A673 (cell line): ENCODE measurements at places on chromosomes 3 and 15.
A peak's percentile ranks its signal among the peaks of the same experiment; 100 is the strongest.

GRCh38 chr3:151538456-151539393, 77.9 kb upstream of the IGSF10 start:
- no peak for DNase-seq

DNA sequence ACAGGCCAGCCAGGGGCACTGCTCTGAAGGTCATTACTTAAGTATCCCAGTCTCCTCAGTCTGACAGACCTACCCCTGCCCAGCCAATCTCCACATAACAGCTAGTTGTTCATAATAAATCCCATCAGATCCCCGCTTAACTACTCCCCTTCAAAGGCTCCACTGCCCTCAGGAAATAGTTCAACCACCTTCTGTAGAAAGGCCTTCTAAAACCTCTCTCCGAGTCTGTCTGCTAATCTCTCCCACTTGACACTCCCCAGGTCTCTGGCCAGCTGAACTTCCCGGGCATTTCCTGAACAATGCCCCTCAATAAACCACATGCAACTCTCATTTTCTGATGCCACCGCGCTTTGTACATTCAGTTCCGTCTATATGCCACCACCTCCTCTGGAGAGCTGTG, 6.0 kb downstream of the PRC1 start:
- no peak for DNase-seq

- DNase-seq = no peak
Observed at GRCh38 chr3:193865339-193865738, 270.6 kb upstream of the HES1 start.

- no peak for DNase-seq
Observed at GRCh38 chr3:143809121-143809621, 39.1 kb downstream of the SLC9A9 start.

- DNase-seq = no peak
Observed at GRCh38 chr15:64856429-64857145, 14.9 kb downstream of the PLEKHO2 start.

DNA sequence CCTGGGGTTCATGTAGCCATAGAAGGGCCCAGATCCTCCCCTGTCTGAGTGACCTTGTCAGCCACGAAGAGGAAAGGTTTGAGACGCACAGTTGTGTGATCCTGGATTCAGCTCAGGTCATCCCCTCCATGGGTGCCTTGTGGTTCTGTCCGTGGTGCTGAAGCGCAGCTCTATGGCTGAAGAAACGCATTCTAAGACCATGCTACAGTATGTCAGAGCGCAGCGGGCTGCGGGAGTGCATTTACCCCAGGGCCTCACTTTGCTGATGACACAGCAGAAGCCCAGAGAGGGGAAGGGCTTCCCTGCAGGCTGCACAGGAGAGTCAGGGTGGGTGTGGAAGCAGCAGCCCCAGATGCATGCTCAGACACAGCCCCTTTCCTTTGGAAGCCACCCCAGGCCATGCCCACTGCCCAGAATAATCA, 68.8 kb upstream of the IQSEC1 start:
- DNase-seq = peak; percentile 52

DNA sequence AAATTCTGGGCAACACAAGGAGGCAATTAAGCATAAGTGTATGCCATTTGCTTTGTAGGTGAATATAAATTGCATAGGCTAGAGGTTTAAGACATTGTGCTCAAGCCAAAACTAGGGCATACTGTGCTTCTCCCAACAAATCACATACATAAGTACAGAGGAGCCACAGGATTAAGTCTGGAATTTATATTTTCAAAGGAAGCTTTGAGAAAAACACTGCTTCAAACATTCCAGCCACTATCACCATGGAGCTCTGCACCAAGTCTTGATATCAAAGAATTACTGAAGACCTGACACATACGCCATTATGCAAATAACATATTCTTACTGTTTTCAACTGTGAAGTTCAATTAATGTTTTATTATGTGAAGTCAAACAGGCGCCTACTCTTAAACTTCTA, 119.4 kb upstream of the NPHP3 start:
- DNase-seq = no peak

- no peak for DNase-seq
Observed at GRCh38 chr3:125433611-125434041, 58.5 kb upstream of the ZNF148 start.

DNA sequence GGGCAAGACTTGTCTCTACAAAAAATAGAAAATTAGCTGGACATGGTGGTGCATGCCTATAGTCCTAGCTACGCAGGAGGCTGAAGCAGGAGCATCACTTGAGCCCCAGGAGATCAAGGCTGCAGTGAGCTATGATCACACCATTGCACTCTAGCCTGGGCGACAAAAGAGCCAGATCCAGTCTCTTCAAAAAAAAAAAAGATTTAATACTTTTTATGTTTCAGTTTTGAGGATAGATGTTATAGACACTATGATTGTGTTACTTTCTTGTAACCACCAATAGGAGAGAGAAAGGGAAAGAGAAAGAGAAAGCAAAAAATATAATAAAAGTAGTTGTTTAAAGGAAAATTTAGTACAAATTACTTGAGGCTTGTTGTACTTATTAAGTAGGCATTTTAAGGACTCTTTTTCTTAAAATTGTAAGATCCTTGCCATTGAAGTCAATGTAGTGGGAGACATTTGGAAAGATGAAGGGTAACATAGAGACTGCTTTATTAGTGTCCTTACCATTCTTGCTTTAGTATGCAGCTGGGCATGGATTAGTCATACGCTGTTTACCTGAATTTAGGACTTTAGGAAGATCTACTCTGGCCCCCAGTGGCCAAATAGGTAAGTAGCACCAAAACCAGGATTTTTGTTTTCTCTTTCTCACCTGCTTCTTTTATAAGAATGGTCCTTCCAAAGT, 35.1 kb upstream of the ZDHHC23 start:
- peak; percentile 58 for DNase-seq

GRCh38 chr15:100892013-100892355, 12.4 kb downstream of the ALDH1A3 start:
- DNase-seq = no peak

DNA sequence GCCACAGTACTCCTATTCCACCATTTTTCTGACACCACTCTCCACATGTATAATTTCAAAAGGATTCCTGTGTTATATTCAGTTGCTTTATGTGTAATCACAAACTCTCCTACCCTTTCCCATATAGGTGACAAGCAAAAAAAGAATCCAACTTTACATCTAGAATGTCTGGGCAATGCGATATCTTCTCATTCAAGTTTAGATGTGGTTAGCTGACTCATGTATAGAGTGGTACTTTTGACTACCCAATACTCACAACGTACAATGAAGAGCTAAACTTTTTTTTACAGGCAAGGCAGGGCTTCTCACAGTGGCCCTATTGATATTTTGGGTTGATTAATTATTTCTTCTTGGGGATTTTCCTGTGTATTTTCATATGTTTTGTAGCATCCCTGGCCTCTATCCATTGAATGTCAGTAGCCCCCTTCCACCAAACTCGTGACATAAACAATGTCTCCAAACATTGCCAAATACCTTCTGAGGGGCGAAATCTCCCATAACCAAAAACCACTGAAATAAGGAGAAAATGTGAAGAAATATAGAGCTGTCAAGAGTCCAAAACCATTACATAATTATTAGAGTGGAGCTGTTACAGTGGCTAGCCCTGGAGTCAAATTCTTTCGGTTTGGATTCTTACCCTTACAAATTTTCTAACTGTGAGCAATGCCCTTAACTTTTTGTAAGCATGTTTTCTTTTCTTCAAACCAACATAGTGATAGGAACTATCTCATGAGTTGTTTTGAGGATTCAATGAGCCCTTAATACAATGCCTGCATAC, 342.6 kb downstream of the NSUN3 start:
- DNase-seq = no peak

DNA sequence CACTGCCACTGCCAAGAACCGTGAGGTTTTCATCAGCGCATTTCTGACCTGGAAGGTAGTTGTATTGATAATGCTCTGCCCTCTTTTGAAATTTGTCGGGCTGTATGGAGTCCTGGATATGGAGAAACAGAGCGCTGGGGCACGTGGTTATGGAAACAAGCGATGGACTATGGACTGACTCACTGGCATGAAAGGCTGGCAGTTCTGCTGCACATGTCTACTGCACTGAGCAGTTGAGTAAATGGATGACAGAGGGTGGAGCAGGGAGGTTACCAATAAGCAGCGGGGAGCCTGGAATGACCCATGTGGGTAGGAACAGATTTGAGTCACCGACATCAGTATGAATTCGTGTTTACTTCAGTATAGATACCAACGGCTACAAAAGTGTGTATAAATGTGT, 429.5 kb downstream of the OCA2 start:
- DNase-seq = no peak

GRCh38 chr3:64571982-64572381, 115.8 kb downstream of the ADAMTS9 start:
- no peak for DNase-seq

DNA sequence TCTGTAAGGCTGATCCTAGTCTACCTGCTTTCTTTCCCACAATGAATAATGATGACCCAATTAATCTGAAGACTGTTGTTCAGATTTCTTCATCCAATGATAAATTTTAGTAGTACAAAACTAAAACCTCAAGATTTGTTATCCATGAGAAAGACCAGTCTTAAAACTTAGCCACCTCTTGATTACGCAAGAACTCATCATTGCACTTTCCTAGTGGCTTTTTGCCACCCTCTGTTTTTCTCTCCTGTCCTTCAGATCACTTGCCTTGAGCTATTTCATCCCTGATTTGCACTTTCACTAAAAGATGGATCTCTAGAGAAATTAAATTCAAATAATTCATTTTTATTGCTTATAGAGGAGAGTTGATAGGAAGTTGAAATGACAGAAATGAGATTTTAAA, 142.7 kb upstream of the RBMS3 start:
- no peak for DNase-seq

DNA sequence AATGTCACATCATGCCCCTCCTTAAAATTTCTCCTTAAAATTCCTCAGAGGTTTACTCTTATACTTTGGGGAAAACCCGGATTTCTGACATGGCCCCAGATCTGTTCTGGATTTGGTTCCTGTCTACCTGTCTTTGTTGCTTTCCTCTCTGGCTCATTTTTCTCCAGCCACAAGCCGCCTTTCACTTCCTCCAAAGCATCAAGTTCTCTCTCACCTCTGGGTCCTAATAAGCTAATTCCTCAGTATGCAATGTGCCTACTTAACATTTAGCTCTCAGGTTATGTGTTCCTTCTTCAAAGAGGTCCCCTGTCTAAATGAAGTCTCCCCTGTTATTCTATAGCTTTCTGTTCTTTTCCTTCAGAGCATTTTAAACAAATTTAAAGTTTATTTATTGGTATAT, 16.1 kb downstream of the HMG20A start:
- DNase-seq = no peak

GRCh38 chr3:197372047-197372661, 73.7 kb upstream of the DLG1 start:
- peak; percentile 68 for DNase-seq

DNA sequence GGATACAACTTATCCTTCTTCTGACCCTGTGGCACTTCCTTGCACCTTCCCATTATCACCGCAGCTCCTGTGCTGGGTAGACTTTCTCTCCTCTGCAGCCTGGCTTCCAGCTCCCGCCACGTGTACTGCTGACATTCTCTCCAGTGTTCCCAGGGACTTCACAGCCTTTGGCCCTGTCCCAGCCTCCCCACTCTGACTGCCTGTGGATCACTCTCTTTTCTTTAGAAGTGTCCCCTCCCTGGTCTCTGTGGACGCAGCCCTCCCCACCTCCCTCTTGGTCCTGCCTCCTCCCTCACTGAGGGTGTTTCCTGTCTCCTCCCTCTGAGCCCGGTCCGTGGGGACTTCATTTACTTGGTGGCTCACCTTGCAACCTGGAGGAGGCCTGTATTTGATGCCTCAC, 17.4 kb downstream of the PDIA5 start:
- no peak for DNase-seq

DNA sequence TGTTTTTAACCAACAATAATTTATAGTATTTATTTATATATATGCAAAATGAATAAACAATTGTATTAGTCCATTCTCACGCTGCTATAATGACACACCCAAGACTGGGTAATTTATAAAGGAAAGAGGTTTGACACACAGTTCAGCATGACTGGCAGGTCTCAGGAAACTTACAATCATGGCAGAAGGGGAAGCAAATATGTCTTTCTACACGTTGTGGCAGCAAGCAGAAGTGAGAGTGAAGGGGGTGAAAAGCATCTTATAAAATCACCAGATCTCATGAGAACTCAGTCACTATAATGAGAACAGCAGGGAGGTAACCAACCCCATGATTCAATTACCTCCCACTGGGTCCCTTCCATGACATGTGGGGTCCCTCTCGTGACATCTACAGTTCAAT, 162.8 kb upstream of the SLITRK3 start:
- DNase-seq = no peak

DNA sequence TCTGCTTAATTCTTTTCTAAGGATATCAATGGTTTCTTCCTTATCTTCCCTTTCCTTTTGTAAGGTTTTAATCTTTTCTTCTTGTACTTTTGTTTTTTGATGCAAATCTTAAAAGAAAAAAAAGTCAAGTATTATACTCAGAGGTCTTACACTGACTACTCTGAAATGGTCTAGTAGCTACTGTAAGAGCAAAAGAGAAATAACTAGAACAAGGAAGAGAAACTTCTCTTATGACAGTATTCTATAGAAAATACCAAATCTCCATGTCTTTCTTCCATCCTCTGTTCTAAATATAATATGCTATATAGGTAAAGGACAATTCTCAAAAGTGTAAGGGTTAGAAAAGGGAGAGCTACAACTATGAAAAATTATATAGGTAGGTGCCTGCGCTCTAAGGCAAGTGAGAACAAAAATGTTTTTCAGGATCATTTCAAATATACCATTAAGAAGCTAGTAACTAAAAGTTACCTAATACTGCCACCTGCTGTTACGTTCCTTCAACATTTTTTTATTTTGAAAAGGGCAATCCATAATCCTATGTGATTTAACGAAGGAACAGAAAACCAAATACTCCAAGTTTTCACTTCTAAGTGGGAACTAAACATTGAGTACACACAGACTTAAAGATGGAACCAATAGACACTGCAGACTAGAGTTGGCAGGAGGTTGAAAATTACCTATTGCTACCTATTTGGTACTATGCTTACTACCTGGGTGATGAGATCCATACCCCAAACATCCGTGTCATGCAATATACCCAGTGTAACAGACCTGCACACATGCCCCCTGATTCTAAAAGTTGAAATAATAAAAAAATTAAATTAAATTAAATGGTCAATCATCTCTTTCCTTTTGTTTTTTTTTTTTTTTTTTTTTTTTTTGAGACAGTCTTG, 36.7 kb downstream of the CIP2A start:
- peak; percentile 69 for DNase-seq
